GF-D8 (cell line): ENCODE measurements at places on chromosomes 6 and 20.

- DNase-seq, result no peak
Measured at GRCh38 chr6:167119670-167120582, 3.0 kb upstream of the CCR6 start.

GRCh38 chr20:1269850-1270249 lies 3.8 kb downstream of the SNPH start:
- DNase-seq, result no peak

- DNase-seq, result no peak
Measured at GRCh38 chr6:151131324-151132007, 108.3 kb upstream of the AKAP12 start.

GRCh38 chr6:147179809-147180208 lies 24.4 kb upstream of the STXBP5 start:
- DNase-seq, result no peak

DNA sequence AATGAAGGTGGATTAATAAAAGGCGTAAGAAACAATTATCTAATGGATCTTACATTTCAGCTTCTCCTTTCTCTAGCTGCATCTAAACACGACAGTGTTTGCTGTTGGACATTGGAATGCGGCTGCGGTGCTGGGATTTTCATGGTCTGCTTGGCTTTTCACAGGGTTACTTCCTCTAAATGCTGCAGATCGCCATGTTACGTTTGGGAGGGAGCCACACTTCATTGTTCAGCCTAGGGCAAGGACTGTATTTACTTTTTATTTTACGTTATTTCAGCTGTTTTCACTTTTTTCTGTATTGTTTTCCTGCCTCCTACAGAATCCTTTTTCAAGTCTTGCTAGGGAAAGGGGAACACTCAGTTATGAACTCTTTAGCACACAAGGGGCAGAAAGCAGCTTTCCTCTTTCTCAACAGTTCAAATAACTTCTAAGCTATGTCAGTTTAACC lies 97.9 kb upstream of the MTHFD1L start:
- no peak for DNase-seq

GRCh38 chr20:4244700-4245485 lies 229.5 kb upstream of the RNF24 start:
- no peak for DNase-seq

- DNase-seq, result no peak
Measured at GRCh38 chr20:21074605-21075336, 31.4 kb downstream of the LINC00237 start.

- no peak for DNase-seq
Measured at GRCh38 chr6:25286891-25287290, 7.7 kb downstream of the CARMIL1 start.

DNA sequence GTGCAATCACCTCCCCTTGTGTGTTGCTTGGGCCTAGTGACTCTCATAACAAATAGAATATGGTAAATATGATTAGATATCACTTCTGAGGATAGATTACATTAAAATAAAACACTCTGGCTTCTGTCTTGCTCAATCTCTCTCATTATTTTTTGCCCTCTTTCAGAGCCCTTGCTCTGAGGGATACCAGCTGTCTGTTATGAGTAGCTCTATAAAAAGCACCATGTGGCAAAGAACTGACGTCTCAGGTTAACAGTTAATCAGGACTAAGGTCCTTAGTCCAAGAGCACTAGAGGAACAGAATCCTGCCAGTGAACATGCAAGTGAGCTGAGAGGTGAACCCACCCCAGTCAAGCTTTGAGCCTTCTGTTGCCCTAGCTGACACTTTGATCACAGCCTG lies 402.2 kb upstream of the HTR1E start:
- DNase-seq, result no peak

DNA sequence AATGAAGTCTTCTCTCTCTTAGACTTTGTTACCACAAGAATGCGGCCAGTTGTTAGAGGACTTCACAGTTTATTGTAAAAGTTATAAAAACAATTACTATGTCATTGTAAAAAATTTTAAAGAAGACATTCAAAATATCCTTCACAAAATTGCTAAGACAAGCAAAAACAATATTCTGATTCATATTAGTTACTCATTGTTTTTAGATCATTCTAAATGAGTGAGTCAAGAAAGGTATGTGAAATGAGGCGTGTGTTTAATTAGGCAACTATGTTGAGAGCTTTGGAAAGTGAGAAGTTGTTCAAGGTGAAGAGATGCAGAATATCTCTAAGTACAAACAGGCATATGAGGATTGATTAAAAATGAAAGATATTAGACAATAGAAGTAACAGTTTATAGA lies 875.3 kb downstream of the EYS start:
- no peak for DNase-seq
